ENCODE measurements at places on chromosomes 1 and 21.

- no peak for DNase-seq
These were observed 435.6 kb upstream of the CHRM3 start for GRCh38 chr1:238950784-238951183.

GRCh38 chr1:98854137-98854536 is 150.5 kb downstream of the PLPPR5 start:
- no peak for DNase-seq

DNA sequence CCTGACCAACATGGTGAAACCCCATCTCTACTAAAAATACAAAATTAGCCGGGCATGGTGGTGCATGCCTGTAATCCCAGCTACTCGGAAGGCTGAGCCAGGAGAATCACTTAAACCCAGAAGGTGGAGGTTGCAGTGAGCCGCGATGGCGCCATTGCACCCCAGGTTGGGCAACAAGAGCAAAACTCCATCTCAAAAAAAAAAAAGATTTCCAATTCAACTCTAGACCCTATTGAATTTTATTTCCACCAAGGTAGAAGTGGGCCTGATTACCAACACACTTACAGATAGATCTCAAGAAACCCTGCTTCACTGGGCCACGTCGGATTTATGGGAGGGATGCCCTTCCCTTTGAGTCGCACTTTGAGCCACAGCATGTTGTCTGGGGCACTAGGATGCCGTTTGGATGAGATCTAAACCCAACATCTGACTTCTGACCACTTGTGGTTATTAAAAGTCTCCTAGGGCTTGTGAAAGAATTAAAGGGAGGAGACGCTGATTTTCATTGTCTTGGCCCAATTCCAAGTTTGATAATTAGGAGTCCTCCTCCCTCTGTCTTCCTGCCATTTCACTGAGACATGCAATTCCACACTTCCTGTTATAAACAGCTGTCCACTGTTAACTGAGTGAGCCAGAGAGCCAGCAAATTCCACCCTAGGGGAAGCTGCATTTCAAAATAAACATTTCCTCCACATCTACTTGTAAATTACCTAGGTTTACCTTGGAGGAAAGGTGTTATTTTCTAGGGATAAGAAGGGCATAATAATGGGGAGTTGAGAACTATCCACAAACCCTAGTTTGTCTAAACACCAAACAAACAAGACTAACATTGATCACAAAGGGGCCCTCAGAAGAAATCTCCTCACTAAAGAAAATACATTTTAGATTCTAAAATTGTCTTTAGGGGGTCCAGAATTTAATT is 5.2 kb upstream of the RERE start:
- DNase-seq, result peak; percentile 62

DNA sequence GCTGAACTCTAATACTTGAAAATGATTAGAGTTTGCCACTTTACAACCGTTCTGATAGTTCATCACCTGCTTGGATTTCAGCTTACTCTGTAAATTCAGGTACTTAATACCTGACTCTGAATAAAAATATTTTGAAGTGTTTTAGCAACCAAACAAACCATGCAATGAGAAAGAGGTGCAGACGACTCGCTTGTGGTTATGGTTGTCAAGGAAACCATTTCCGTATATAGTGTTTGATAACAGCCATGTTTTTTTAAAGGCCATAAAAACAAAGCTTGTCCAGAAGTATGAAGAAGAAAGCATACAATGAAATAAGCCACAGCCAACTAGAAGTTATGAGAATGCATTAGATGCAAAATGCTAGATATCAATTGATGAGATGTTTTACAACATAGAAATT is 167.2 kb upstream of the HMCN1 start:
- DNase-seq, result no peak

DNA sequence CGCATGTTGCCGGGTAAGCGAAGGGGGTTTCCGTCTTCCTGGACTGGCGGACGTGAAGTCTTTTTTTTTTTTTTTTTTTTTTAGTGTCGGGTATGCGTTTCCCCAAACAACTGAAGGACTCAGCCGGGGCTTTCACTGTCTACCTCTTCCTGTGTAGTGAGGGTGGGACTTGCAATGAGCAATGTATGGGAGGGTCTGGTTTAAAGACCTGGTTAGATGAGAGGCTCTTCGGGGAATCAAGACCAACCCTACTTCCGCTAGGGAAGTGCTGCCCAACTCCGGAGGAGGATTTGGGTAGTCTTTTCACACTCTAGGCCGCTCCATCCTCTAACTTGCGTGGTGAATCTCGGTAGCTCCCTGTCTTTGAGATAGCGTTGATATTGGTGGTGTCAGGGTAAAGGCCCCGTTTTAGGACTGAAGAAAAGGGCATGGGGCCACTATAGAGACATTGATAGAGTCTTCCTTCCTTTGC is 754 bp downstream of the PRRC2C start:
- DNase-seq, result no peak

- DNase-seq, result no peak
These were observed 17.2 kb downstream of the NFYC start for GRCh38 chr1:40708750-40709099.

DNA sequence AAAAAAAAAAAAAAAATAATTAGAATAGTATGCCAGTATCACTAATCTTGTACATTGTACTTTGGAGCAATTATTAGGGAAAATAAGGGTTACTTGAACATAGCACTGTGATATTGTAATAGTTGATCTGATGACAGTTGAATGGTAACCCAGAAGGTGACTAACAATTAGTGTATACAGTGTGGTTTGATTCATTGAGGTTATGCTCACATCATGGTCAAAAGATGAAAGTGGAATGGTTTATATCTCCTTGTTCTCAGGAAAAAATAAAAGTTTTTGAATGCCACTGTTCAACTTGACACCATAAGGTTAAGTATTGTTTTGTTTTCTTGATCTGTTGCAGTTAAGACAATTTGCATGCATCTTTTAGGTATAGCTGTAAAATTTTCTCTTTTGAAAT is 87.0 kb downstream of the GPR52 start:
- no peak for DNase-seq

DNA sequence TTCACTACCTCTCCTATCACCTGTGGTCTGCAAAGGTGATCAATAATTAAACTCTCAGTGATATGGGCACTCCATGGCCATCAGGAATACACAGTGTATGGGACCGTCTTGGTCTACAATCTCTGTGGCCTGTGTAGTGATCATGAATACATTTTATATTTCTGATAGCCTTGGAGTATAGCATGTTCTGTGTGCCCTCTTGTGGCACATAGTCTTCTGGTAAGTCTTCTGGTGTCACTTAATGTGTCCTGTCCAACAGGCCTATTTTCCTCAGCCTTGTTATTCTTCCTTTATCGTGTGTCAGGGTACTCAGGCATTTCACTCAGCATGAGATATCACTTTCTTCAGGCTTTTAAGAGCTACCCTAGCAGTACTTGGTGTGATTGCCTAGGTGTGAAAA is 393.6 kb downstream of the AGBL4 start:
- DNase-seq, result peak; percentile 13

DNA sequence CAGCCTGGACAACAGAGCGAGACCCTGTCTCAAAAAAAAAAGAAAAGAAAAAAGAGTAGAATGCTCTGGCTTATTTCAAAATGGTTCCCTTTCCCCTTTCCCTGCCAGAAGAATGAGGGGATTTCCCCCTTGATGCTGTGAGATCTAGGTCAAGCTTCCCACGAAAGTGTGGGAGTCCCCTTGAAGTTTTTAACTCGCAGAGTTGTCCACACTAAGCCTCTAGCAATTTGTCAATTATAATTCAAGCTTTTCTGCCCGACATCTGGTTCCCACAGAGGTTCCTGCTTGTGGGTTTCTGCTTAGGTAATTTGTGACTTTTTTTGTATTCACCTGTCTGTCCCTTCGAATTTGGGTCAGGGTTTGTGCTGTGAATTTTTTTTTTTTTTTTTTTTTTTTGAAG is 62.8 kb downstream of the ZFYVE9 start:
- no peak for DNase-seq

DNA sequence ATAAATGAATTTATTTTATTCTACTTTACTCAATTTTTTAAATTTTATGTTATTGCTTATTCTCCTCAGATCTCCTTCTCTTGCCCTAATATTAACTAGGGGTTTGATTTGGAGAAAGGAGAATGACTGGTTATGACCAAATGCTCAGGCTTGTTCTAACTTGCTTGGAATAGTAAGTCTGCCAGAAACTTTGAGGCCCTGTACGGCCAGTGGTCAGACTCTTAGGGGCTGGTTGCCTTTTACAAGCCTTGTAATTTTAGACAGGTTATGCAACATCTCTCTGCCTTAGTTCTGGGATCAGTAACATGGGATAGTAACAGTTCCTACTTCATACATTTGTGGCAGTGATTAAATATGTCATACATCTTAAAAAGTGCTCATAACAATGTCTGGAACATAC is 279.5 kb downstream of the DUSP10 start:
- DNase-seq, result no peak

DNA sequence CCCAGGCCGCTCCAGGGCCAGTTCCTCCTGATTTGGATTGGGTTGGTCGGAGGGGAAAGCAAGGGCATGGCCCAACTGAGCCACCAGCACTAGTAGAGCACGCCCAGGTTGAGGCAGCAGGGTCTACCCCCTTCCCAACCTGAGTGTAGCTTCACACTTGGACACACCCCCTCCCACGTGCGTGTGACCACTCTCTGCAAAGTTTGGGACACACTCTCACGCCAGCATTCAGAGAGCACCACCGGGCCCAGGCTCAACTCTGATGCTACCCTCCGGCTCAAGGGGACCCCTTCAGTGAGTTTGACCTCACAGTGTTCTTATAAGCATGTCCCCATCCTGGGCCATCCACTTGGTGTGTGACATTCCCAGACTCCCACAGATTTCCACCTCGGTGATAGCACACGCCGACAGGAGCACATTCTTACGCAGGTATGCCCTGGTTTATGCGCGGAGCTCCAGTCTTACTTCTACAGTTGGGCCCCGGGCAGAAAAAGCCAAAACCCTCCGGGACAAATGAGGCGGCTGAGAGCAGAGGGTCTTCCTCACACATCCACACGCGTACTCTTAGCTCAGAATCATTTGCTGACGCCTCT is 3.0 kb upstream of the DMRTA2 start:
- DNase-seq, result no peak

DNA sequence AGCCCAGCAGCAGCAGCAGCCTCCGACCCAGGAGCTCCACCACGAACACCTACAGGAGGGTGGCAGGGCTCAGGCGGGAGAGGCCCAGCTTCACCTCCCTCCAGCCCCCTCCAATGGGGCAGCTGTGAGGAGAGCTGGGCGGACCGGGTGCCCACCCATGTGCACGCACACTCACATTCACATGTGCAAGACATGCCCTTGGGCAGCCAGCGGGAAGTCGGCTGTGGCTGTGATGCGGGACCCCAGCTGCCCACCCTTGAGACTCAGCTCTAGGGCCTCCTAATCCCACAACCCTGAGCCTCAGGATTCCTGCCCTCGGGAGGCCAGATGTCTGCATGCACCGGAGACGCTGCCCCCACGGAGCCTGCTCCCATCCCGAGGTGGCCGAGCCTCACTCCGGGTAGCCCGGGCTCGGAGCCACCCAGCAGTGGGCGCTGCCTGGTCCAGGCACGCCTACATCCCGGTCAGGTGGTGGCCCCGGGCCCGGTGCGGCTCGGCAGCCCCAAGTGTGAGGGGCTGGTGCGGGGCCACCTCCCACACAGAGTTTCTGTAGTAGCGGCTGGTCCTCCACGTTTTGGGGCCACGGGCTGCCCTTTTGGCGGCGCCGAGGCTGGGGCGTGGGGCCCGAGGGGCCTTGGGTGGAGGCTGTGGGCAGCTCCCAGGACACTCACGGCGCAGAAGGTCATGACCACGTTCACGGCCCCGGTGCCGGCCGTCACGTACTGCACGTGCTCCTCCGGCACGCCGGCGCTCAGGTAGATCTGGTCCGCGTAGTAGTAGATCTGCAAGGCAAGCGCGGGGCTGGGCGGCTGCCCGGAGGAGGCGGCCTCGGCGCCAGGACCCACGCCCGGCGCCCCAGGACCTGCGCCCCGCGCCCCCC is 12.9 kb upstream of the SLC2A7 start:
- DNase-seq, result peak; percentile 24

DNA sequence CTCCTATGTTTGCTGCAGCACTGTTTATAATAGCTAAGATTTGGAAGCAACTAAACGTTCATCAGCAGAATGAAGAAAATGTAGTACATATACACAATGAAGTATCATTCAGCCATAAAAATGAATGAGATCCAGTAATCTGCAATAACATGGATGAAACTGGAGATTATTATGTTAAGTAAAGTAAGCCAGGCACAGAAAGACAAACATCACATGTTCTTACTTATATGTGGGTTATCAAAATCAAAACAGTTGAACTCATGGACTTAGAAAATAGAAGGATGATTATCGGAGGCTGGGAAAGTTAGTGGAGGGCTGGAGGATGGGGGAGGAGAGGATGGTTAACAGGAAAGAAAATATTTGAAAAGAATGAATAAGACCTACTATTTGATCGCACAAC is 1017.6 kb downstream of the KCNT2 start:
- DNase-seq, result no peak

- no peak for DNase-seq
These were observed 205.8 kb downstream of the ZNF326 start for GRCh38 chr1:90200646-90201205.

- no peak for DNase-seq
These were observed 208.6 kb downstream of the LHX8 start for GRCh38 chr1:75342786-75343185.

DNA sequence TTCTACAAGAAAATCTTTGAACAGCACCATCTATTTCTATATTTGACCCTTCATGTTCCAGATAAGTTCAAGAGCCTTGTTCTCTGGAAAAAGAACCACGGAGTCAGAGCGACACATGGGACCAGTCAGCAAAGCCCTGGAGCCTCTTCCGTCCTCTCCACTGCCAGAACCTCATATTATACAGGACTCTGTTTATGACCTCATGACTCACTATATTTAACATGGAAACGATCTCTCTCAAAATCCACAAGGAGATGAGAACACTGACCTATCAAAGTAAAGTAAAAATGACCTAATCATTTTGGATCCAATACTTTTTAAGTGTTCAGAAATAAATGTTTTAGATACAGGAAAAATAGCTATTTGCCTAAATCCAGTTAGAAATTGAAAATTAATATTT is 124.6 kb upstream of the KRTAP19-8 start:
- DNase-seq, result no peak

GRCh38 chr1:50724626-50725286 is 235.3 kb downstream of the FAF1 start:
- DNase-seq, result no peak

GRCh38 chr1:235473806-235474205 is 30.4 kb downstream of the B3GALNT2 start:
- no peak for DNase-seq

- no peak for DNase-seq
These were observed 368.0 kb downstream of the HHAT start for GRCh38 chr1:210696709-210697108.

DNA sequence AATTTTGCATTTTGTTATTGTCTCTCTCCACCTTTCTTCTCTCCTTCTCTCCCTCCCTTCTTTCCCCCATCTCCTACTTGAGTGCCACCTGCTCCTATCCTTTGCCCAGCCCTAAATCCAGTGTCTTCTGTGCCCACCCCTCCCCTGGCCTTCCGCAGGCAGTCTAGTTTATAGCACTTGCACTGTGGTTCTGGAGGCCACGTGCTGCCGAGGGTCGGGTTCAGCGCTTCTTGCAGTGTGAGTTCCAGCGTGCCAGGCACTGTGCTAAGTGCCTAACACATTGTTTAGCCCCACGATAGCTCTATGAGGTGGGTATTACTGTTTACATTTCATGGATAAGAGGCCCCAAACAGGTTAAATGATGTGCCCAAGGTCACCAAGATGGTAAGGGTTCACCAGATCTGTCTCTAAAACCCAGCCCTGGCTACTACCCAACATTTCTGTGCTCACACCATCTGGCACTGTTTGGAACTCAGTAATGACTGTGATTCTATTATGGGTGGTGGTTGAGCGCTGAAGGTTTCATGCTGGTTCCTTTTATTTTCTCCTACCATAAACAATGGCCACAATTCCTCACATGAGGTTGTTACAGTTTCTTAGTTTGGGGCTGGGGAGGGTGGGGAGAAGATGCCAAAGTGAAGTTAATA is 14.1 kb upstream of the ATP1A4 start:
- no peak for DNase-seq

All from WERI-Rb-1 (cell line).